ENCODE measurements at places on chromosomes 6 and 20. TPM values are rescaled to one million over a fixed set of nuclear protein-coding genes. Genes with fewer than 3 reads are reported as not detected.
A peak's percentile ranks its signal among the peaks of the same experiment; 100 is the strongest.

GRCh38 chr6:15303920-15304291, 58.0 kb downstream of the JARID2 start:
- no peak for DNase-seq

- peak; percentile 77 for DNase-seq
Observed at GRCh38 chr6:170049641-170050561, 241.0 kb downstream of the DLL1 start.

- DNase-seq, result peak; percentile 74
Observed at GRCh38 chr20:33433465-33434234, 9.9 kb downstream of the SNTA1 start.

DNA sequence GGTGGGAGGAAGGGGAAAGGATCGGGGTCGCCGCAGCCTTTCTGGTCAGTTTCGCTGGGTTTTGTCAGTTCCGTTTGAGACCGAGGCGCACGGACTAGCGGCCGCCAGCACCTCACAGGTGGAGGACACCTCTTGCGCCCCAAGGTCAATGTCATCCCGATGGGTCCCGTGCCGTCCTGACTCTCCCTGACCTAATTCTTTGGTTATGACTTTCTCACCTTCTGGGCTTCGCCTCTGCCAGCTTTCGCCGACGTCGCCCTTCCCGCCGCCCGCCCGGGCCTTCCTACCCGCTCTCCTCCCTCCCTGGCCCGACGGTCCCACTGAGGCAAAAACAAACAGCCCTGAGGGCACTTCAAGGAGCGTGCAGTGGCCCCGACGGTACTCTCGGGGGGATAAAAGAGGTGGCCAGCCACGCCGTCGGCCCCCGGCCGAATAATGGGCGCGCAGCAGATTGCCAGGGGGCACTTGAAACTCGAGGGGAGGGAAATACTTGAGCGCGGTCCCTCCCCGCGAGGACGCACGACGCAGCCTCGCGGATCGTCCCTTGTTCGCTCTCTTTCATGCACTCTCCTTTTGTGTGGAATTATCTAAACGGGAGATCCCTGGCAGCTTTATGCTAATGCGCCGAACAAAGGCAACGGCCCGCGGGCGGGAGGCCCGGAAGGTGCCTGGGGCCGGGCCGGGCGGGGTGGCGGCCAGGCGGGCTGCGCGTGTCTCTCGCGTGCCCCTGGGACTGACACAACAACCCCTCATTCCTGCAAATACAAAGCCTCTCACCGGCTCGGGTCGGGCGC, 3.9 kb upstream of the INSM1 start:
- DNase-seq, result no peak

DNA sequence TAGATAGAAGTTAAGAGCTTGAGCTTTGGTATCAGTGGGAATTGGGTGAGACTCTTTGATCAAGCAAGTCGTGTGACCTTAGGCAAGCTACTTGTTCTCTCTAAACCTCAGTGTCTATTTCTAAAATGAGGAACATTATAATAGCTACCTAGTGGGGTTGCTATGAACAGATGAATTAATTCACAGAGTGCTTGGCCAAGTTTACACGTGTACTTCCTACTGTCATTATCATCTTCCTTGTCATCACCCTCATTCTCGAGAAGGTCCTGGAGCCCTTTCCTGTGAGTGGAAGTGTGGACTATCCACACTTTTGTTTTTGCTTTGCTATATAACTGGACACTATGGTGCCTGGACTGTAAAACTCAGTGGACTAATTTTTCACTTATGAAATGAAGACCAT, 64.0 kb downstream of the BCKDHB start:
- DNase-seq, result no peak

GRCh38 chr20:36469973-36470372, 71.3 kb upstream of the MYL9 start:
- no peak for DNase-seq

- no peak for DNase-seq
Observed at GRCh38 chr6:161128680-161129196, 137.2 kb downstream of the MAP3K4 start.

DNA sequence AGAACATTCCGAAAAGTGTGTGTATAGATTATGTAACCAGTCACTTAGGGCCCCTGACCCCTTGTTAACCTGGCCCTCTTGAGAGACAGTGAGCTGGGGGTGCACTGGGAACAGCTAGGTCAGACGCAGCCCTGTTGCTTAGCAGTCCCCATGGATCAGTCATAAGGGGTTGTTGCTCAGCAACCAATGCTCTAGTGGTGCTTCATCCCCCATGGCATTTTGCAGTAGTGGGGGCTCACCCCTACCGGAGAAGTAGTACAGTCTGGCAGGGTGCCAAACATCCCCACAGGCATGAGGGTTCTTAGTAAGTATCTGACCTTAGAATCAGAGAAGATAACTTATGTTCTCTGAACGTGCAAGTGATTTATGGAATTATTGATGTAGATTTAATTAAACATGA, 12.3 kb downstream of the PKIB start:
- no peak for DNase-seq

Gene SLC17A1
- total RNA-seq, result not detected
